ENCODE measurements at places on chromosomes 6 and 20.

DNA sequence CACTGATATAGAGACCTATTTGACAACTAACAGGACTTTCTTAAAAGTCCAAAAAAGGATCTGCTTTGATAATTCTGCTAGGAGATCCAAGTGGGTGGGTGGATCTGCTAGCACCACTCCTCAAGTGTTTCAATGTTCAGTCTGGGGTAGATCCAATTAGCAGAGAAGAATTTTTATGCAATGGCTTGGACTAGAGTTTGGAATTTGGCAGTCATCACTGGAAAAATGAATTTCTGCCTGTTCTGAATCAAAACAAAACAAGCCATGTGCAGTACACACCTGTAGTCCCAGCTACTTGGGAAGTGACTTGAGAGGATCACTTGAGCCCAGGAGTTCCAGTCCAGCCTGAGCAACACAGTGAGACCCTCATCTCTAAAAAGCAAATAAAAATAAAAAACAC, 12.6 kb upstream of the GNMT start:
- DNase-seq: no peak

DNA sequence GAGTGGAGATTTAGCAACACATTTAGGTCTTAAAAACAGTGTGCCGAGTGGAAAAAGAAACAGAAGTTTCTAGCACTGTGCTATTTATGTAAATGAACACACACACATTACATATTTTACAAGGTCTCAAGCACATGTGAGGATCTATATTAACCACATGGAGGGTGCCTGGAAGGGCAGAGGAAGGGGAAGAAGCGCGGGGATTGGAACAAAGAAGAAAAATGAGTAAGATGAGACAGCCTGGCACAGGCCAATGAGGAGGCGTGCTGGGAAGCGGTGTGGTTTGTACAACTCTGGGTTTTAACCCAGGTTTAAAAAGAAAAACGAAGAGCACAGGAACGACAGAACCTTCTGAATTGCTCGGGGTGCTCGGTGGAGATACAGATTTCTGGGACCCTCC, 5.7 kb downstream of the KCNG1 start:
- DNase-seq: no peak

DNA sequence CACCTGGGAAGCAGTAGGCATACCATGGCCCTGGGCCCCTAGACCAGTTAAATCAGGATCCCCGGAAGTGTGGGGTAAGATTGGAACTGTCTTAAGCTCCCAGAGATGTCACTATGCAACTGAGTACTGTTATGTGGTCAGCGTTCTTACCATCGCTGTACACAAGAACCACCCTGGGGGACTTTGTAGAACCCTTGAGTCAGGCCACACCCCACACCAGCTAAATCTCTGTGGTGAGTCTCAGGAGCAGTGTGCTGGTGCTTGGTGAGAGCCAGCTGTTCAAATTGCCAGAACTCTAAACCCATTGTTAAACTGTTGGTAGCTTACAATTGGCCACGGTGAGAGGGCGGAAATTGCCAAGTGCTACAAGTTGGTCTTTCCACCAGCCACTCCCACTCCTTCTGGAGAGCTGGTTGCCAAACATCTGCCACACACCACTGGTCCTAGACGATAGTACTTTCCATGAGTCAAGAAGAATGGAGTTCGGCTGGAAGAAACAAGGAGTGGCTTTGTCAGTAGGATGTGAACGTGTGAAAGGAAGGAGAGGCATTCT, 80.5 kb upstream of the SYNDIG1 start:
- no peak for DNase-seq

- DNase-seq: no peak
Measured at GRCh38 chr6:6333501-6333900, 13.0 kb upstream of the F13A1 start.

DNA sequence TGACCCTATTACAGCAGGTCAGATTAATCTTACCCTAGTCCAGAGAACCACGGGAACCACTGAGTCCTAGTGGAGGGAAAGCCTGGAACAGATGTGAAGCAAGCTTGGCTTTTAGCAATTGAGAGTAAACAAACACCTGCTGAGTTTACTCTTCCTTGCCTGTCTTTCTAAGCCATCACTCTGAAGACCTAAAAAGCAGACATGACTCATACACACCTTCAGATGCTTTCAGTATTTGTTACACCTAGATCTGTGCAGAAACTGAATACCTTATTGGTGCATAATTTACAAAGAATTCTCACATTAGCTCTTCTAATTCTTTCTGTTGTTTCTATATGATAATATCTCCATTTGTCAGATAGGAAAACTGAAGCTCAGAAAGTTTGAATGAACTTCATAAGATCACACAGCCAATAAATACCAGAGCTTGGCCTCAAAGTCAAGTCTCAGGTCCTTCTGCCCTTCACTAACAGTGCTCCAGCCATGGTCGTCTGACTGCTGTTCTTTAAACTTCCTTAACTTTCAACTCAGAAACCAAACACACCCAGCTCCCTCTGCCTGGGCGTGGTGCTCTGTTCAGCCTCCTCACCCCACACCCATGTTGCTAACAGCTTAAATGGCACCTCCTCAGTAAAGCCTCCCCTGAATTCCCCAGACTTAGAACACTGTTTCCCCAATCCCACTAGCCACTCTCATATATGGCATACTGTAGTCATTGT, 8.6 kb upstream of the GABBR1 start:
- DNase-seq: no peak

- DNase-seq: peak; percentile 38
Measured at GRCh38 chr20:46568570-46569129, 18.2 kb upstream of the OCSTAMP start.
